Ascending aorta (tissue), 2 donors: ENCODE measurements at places on chromosomes 13 and 19. TPM values are rescaled to one million over a fixed set of nuclear protein-coding genes. Genes with fewer than 3 reads are reported as not detected.

Gene ANKRD27
- 17.3 TPM for total RNA-seq

DNA sequence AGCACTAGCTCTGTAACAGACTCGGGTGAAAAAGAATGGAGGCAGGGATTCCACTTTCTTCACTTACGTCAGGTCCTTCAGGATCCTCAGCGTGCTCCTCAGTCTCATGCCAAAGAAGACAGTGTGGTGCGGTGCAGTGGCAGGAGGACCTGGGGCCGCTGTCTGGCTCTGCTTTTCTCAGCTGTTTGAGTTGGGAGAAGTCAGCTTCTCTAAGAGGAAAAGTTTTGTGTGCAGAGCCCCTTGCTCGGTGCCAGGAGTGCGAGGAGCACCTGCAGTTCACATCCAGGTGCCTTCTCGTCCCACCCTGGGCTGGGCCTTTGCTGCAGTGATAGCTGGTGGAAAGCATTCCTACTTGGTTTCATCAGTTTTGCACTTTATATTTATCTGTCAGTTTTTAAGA is 77.9 kb upstream of the TEX29 start:
- no peak overlapping the region for H3K4me3 ChIP-seq
- H3K27ac ChIP-seq: no peak overlapping the region
- peak; percentile 38 for DNase-seq
- no peaks in the 10 kb centered on the region for H3K27me3 ChIP-seq
- peaks cover 4% of the 10 kb centered on the region for H3K4me1 ChIP-seq
- H3K36me3 ChIP-seq: peaks cover 26% of the 10 kb centered on the region

DNA sequence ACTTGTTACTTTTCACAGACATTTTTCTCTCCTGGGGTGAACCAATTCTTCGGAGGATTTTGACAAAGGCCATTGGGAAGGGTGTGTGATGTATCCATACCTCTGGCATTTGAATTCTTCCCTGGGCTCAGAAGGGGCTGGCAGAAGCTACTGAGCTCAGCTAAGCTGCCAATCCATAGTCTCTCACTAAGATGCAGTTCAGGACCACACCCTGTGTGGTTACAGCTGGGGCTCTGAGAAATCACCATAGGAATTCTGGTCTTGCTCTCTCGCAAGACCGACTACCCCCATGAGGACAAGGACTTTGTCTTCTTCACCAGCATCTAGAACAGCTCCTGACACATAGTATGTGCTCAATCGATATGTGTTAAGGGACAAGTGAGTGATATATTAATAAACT is 6.0 kb downstream of the C13orf42 start:
- H3K36me3 ChIP-seq: no peaks in the 10 kb centered on the region
- H3K4me1 ChIP-seq: no peaks in the 10 kb centered on the region
- no peaks in the 10 kb centered on the region for H3K27me3 ChIP-seq
- no peak overlapping the region for H3K27ac ChIP-seq
- no peak for DNase-seq

DNA sequence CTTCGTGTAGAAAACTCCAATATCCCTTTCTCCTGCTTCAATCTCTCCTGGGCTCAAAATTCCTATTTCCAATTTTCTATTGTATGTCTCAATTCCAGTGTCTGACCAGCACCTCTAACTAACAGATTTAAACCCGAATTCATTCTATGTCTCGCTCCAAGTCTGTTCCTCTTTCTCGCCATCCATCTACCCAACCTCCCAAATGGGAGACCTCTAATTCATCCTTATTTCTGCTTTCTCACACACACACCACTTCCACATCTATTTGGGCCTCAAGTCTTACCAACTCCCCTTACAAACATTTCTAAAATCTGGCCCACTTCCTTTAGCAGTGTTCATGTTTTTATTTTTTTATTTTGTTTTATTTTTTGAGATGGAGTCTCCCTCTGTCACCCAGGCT is 53.3 kb downstream of the MBD3L2B start:
- H3K27me3 ChIP-seq: no peaks in the 10 kb centered on the region
- H3K4me3 ChIP-seq: no peak overlapping the region
- H3K4me1 ChIP-seq: no peaks in the 10 kb centered on the region
- no peaks in the 10 kb centered on the region for H3K36me3 ChIP-seq

GRCh38 chr19:31670931-31671330 is 321.7 kb upstream of the TSHZ3 start:
- H3K4me1 ChIP-seq: no peaks in the 10 kb centered on the region
- no peaks in the 10 kb centered on the region for H3K27me3 ChIP-seq
- no peak overlapping the region for H3K4me3 ChIP-seq
- H3K36me3 ChIP-seq: no peaks in the 10 kb centered on the region
- no peak for DNase-seq

Gene AMH
- total RNA-seq: not detected

- no peak for DNase-seq
- H3K4me1 ChIP-seq: no peaks in the 10 kb centered on the region
- H3K27me3 ChIP-seq: no peaks in the 10 kb centered on the region
- H3K27ac ChIP-seq: no peak overlapping the region
These were observed 38.9 kb downstream of the RASL11A start for GRCh38 chr13:27309401-27309958.

- no peak overlapping the region for H3K27ac ChIP-seq
- no peak for DNase-seq
- H3K4me1 ChIP-seq: no peaks in the 10 kb centered on the region
- H3K27me3 ChIP-seq: no peaks in the 10 kb centered on the region
- H3K4me3 ChIP-seq: no peak overlapping the region
These were observed 510.0 kb upstream of the KLF12 start for GRCh38 chr13:74644229-74644628.

Gene TRAPPC2B
- 1.8 TPM for total RNA-seq

GRCh38 chr13:36921631-36922301 is 1.7 kb upstream of the SMAD9 start:
- H3K4me1 ChIP-seq: peaks cover 15% of the 10 kb centered on the region
- H3K4me3 ChIP-seq: no peak overlapping the region
- H3K27me3 ChIP-seq: no peaks in the 10 kb centered on the region
- H3K36me3 ChIP-seq: no peaks in the 10 kb centered on the region
- DNase-seq: no peak

GRCh38 chr13:31909864-31910551 is 121.6 kb upstream of the FRY start:
- H3K27ac ChIP-seq: no peak overlapping the region
- H3K4me3 ChIP-seq: no peak overlapping the region
- peaks cover 6% of the 10 kb centered on the region for H3K4me1 ChIP-seq
- H3K27me3 ChIP-seq: no peaks in the 10 kb centered on the region
- DNase-seq: no peak

GRCh38 chr13:33193428-33193974 is 92.1 kb downstream of the STARD13 start:
- no peaks in the 10 kb centered on the region for H3K27me3 ChIP-seq
- H3K4me1 ChIP-seq: peaks cover 35% of the 10 kb centered on the region
- no peaks in the 10 kb centered on the region for H3K36me3 ChIP-seq
- no peak for DNase-seq
